DMS 273 treated with DMSO at 0.1 percent for 48 hours (cell line): ENCODE measurements at places on chromosomes 4 and X.

DNA sequence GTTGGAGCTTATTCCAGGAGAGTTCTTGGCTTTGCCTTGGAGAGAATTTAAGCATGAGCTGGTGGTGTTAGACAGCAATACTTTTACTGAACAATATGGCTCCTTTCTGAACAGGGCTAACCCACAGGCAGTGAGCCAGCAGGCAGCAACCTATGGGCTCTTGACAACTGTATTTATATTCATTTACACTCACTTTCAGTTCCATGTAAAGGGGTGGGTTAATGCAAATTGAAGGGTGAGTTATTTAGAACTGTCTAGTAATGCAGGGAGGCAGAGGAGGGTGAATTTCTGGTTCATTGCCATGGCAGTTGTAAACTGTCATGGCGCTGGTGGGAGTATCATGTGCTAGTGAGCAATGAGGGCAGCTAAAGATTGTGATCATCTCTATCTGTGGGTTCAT is 15.7 kb downstream of the FOXR2 start:
- DNase-seq, result no peak

DNA sequence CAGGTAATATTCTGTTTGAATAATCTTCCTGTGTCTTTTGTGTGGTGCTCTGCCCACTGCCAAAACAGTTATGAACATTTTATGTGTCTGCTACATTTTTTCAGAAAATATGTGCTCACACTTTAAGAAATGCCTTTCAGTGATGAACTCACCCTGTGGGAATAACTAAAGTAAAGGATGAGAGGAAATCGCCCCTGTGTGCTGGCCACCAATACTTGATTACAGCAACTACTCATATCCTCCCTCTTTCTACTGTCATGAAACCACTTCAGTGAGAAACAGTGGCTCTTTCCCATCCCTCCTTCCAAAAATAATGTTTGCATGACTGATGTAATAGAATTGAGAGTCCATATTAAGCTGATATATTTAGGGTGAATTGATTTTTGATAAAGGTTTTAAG is 900.9 kb downstream of the RAB28 start:
- DNase-seq, result no peak

DNA sequence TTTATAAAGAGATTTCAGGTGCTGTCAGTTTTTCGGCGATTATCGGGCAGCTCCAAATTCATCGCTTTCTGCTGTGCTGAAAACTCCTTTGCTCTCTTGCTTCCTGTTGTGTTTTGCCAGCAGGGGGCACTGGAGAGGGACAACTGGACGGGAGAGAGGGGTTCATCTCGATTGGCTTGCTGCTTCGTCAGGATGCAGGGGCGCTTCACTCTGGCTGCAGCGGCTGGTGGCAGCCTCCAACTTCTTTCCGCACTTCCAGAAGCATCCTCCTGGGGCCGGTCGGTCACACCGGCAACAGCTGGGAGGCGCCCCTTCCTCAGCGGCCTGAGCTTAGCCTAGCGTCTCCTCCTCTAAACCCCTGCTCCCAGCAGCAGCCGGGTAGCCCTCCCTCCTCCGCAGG is 29.5 kb downstream of the MSL3 start:
- no peak for DNase-seq

DNA sequence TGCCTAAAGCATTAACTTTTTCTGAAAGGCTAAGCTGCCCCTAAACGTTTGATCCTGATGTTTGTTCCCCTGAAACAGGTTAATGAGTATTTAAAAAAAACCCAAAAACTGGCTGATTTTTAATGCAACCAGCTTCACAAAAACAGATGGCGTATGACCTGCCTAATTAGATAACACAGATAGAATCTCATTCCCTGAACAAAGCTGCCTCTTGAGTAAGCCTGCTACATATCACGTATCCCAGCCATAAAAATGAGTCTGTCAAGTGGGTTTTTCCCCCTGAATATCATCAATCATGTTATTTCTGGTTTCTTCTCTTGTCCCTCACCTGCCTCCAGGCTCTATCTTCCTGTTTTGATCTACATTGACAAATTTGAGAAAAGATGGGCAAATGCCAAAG is 154.2 kb upstream of the FAM9B start:
- peak; percentile 71 for DNase-seq

- DNase-seq, result no peak
These were observed 182.1 kb downstream of the EVC2 start for GRCh38 chr4:5526080-5526846.

DNA sequence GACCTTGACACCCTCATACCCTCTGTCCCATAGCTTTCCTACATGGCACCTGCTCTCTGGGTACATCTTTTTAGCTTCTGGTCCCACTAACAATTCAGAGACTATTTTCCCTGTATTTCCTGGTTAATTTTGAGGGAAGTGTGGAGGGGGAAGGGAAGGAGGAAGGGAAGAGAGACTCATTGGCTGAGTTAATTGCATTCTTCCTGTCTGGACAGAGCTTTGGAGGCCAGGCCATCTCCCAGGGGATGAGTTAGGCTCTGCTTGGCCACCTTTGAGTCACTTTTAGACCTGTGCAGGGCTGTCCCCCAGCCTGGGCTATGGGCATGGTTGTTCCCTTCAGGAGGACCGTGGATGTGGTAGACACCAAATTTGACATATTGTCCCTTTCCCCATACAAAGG is 167.9 kb upstream of the PGRMC2 start:
- DNase-seq, result no peak

DNA sequence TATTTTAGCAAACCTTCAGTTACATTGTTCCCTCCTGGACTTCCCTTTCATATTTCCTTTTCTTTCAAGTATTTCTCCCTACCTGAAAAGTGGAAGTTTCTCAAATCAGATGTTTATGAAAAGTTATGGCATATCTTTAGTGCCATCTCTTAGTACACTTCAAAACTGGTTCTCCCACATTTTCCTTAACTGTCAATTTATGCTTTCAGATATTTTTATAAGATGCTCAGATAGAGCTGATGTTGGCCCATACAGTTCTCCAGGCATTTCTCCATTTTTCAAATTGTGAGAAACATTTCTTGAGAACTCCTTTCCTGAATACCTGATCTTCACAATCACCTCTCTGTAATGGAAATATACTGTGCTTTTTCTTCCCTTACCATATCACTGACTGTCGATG is 32.5 kb upstream of the AP1AR start:
- DNase-seq, result no peak

DNA sequence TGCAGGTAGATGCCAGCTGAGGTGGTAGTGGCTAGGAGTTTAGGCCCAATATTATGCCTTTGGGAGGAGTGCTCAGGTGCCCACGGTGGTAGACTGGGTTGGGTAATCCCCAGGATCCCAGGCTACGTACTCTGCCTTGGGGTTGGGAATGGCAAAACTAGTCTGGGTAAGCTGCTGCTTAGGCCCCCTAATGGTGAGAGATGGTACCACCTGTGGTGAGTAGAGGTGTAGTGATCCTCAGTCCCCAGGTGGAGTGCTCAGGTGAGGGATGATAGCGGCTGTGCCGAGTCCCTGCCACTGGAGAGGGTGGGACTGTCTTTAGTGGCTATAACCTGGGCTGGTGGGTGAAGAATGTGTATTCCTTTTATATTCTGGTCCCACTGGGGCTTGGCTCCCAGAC is 75.2 kb downstream of the IL1RAPL2 start:
- no peak for DNase-seq

DNA sequence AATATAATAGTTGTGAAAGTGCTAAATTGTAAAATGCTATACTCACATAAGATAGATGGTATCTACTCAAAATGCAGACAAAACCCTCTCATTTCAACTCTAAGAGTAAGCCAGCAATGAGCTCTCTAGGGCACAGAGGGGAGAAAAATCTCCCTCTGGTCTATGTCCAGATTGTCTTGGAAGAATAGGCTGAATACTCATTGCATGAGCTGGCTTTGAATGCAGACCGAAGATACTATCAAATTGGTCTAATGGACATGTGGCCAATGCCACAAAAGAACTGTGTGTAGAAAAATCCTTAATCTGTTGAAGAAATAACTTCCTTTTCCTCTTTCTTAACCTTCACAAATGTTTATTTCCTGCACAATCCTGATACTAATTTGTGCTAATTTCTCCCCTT is 3.5 kb downstream of the ZXDA start:
- no peak for DNase-seq

- peak; percentile 27 for DNase-seq
These were observed 383 bp downstream of the PCYT1B start for GRCh38 chrX:24646745-24647182.

DNA sequence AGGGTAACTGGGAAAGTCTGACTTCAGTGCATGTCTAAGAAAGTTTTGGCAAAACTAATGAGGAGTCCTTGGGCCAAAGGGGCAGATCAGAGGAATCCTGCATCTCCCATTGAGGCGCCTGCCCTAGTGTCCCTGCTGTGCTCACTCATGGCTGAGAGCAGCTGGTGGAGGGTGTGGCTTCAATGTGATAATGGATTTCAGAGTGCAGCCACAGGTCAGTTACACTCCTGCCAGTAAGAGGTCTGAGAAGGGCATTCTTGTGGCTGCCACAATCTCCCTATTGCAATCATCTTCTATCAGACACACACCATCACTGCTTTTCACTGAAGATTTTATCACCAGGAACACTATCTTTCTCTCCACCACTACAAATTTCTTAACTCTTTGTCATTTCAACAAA is 457.1 kb downstream of the MID1IP1 start:
- peak; percentile 26 for DNase-seq

DNA sequence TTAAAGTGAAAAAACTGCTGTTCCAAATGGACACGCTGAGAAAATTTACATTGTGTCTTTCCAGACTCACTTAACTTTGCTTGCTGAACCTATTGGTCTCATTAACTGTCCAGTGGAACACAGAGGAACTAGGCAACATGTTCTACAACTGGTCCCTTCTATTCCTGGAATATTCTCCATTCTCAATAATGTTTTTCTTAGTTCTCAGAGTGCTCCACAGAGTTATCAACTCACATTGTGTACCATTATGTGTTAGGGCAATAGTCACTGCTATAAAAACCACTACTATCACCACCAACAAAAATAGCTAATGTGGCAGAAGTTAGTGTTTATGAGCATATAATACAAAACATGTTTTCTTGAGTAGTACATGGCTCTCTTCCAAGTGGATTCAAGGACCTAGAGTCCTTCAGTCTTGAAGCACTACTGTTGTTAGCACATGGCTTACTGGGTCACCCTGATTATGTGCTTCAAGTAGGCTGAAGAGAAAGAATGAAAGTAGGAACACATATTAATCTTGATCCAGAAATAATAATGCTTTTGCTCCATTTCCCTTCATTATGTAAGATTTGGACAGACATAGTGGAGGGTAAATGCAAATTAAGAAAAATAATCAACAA is 865.3 kb upstream of the HS3ST1 start:
- DNase-seq, result no peak

- no peak for DNase-seq
These were observed 3.0 kb downstream of the IL21 start for GRCh38 chr4:122617597-122618593.

DNA sequence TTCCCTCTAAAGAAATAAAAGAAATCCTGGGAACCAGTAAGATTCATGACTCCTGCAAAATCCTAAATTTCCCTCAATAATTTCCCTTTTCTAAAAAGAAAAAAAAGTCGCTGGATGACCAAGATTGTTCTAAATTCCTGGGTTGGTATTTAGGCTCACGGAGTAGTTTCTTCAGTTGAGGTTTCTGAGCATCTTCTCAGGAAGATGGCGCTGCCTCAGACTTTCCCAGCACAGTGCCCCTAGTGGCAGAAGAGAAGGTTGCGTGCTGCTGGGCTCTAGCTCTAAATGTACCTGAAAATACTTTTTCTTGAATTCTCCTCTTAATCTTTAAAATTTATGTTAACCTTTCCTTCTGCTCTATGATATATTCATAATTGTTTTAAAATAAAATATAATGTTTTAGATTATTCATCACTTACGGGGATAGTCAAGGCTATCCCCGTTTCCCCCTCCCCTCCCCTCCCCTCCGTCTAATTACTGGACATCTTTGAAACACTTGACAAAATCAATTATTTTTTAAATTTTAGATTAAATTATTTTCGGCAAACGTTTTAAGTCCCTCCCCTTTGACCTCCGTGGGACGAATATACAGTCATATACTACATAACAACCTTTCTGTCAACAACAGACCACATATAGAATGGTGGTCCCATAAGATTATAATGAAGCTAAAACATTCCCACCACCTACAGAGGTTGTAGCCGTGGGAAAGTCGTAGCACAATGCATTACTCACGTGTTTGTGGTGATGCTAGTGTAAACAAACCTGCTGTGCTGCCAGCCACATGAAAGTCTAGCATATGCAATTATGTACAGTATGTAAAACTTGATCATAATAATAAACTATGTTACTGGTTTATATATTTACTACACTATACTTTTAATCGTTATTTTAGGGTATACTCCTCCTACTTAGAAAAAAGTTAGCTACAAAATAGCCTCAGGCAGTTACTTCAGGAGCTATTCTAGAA is 41.0 kb upstream of the GATB start:
- no peak for DNase-seq

- DNase-seq, result no peak
These were observed 21.9 kb downstream of the CNOT6L start for GRCh38 chr4:77797239-77797638.

DNA sequence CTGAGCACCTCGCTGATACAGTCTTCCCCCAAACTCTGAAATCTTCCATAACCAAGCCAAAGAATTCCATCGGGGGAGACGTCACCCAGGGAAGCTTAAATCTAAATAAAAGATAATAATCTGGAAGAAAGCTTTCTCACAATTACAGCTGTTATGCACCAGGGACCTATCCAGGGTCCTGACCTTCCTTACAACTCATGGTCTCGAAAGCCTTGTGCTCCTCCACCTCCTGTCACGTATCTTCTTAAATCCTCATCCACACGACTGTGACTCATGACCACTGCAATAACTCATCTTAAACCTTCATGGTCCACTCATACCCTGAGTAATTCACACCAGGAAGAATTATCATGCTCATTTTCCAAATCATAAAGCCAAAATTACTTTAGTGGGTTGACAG is 166.8 kb upstream of the FRG1 start:
- no peak for DNase-seq

DNA sequence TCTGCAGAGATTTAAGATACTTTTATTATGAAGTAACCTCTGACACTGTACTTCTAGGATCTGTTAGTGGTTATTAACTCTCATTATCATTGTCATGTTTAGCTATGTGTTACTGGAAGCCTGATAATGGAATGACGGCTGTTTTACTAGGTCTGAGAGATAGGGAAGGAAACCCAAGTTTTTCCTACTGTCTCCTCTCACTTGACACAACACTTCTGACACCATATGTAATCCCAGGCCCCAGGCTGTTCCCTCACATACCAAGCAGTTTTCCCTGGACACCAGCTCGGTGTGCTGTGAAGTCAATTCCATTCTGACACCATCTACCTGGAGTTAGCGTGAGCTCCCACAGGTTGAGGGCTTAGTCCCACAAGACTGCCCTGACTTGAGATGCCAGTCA is 85.6 kb downstream of the ZNF674 start:
- DNase-seq, result no peak

- no peak for DNase-seq
These were observed 26.3 kb upstream of the PDS5A start for GRCh38 chr4:40003986-40004385.

GRCh38 chrX:10508891-10509290 is 111.5 kb downstream of the MID1 start:
- DNase-seq, result no peak

GRCh38 chr4:180706766-180707165 is 1536.4 kb upstream of the TENM3 start:
- no peak for DNase-seq

GRCh38 chrX:63784902-63785707 is at the start of gene ARHGEF9:
Gene ARHGEF9, minus strand, starts transcription at chrX:63785214. Its CDS starts 69 bp downstream, at chrX:63785145.
- no peak for DNase-seq
